Skeletal muscle tissue (tissue), 5 donors: ENCODE measurements at places on chromosomes 5 and 9. TPM values are rescaled to one million over a fixed set of nuclear protein-coding genes. Genes with fewer than 3 reads are reported as not detected.

Gene GLDC
- under 0.01 TPM for total RNA-seq

Gene BRINP1
- under 0.01 TPM for total RNA-seq

Gene KCNMB1
- under 0.01 TPM for total RNA-seq

Gene PLPP1
- total RNA-seq: 101 TPM

Gene SDHA
- 98.6 TPM for total RNA-seq

Gene CCDC192
- not detected for total RNA-seq

Gene SLC25A48
- total RNA-seq: 0.52 TPM

Gene SURF1
- total RNA-seq: 24.5 TPM

Gene NPDC1
- total RNA-seq: 5.7 TPM

Gene IL13
- total RNA-seq: not detected

Gene CORO2A
- under 0.01 TPM for total RNA-seq

Gene FBP2
- 72.5 TPM for total RNA-seq

Gene LRRC70
- 5.7 TPM for total RNA-seq

Gene ANKRD20A1
- total RNA-seq: not detected

Gene PRSS3
- 0.52 TPM for total RNA-seq

Gene VCAN
- total RNA-seq: 254 TPM

Gene LECT2
- not detected for total RNA-seq

Gene OR1J2
- total RNA-seq: not detected

Gene CTNND2
- 0.52 TPM for total RNA-seq

Gene SPINK7
- total RNA-seq: not detected

Gene NUTM2F
- total RNA-seq: not detected

Gene ZBTB5
- 15.1 TPM for total RNA-seq

Gene ZNF367
- total RNA-seq: 5.2 TPM

Gene DMRT2
- 23.5 TPM for total RNA-seq

Gene PCDHB10
- total RNA-seq: 2.6 TPM

Gene DBH
- not detected for total RNA-seq

Gene SLC27A6
- total RNA-seq: 1.6 TPM
